Activated CD4-positive, alpha-beta T cell treated with anti-CD3 and anti-CD28 coated beads, Interleukin-2, amount 50 U/mL, for 4 hours (primary cell): ENCODE measurements at places on chromosomes 2 and 18.

GRCh38 chr2:223959688-223960087, 2.4 kb downstream of the MRPL44 start:
- no peak for DNase-seq

DNA sequence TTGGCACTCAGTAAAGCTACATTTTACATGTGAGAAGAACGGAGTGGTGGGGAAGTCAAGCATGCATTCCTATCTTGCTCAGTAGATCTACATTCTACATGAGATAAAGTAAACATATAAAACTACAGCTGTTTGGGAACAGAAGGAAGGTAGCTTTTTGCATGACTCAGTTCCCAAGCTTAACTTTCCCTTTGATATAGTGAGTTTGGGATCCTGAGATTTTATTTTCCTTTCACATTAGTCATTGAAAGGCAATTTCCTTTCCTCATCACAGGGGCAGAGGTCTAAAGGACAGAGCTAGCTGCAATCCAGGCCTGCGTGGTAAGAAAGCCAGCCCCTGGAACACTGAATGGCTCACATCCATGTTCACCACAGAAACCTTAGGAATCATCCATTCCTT, 257.2 kb downstream of the SRBD1 start:
- DNase-seq: no peak

DNA sequence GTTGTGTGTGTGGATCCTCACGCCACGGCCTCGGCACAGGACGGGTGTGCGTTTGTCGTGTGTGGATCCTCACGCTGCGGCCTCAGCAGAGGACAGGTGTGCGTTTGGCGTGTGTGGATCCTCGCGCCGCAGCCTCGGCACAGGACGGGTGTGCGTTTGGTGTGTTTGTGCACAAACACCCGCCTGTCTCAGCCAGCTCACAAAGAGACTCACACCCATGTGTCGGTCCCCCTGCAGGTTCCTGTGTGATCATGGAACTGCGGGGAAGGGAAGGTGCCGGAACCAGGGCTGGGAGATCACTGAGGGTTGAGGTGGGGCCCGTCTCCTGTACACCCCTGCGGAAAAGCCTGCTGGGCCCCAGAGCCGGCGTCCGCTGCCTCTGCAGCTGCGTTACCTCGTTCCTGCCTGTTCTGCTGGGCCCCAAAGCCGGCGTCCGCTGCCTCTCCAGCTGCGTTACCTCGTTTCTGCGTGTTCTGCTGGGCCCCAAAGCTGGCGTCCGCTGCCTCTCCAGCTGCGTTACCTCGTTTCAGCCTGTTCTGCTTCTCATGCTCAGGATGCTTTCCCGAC, 53.6 kb downstream of the CTDP1 start:
- no peak for DNase-seq

- no peak for DNase-seq
Measured at GRCh38 chr2:16726147-16726546, 60.5 kb upstream of the CYRIA start.

GRCh38 chr2:25165992-25166875, 2.1 kb downstream of the POMC start:
- peak; percentile 25 for DNase-seq

DNA sequence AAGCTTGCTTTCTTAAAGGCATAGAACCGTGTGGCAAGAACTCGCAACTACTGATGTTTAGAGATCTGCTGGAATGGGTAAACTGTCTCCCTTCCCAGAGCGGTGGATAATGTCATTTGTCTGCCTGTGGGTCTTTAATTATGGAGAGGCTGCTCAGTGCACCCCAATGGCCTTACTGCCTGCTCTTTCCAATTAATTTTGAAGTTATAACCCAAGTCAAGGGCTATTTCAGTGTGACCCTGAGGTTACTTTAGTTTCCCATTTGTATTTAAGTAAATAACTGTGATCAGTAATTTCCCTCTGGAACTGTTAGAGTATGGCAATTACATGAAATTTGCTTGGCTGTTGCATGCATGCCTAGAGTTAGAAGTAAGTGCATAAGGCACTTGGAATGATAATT, 48.9 kb upstream of the LYPD6 start:
- DNase-seq: no peak

GRCh38 chr2:10285191-10285555, 17.5 kb upstream of the HPCAL1 start:
- DNase-seq: no peak

DNA sequence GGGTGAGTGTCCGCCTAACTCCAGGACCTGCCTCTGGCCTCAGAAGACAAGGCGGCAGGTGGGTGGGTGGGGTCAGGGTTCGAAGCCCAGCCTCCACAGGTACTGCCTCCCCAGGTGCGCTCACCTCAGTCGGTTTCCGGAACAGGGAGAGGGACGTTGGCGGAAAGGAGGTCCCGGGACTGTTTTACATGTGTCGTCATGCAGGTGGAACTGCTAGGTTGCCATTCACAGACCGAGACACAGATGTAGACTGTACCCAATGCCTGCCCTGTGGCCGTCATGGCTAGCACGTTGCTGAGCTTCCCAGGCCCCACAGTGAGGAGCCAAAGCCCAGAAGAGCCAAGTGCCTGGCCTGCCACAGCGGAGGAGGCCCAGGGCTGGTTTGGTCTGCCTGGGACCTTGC, 284.0 kb upstream of the HS6ST1 start:
- DNase-seq: no peak

GRCh38 chr2:56416500-56417176, 232.8 kb downstream of the CCDC85A start:
- no peak for DNase-seq

- DNase-seq: no peak
Measured at GRCh38 chr2:240620859-240621258, 4.4 kb upstream of the GPR35 start.
